ENCODE measurements at places on chromosomes 2 and 18.
A peak's percentile ranks its signal among the peaks of the same experiment; 100 is the strongest.

DNA sequence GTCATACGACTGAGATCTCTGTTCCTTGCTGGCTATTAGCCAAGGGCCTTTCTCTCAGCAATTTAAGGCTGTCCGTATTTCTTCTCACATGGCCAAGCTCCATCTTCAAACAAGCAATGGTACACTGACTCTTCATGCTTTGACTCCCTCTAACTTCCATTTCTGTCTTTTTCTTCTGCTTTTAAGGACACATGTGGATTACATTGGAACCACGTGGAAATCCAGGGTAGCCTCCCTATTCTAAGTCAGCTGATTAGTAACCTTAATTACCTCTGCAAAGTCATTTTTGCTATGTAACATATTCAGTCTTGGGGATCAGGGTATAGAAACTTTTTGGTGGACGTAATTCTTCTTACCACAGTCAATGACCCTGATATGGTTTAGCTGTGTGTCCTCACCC lies 41.5 kb upstream of the ZNF396 start:
- DNase-seq = no peak

DNA sequence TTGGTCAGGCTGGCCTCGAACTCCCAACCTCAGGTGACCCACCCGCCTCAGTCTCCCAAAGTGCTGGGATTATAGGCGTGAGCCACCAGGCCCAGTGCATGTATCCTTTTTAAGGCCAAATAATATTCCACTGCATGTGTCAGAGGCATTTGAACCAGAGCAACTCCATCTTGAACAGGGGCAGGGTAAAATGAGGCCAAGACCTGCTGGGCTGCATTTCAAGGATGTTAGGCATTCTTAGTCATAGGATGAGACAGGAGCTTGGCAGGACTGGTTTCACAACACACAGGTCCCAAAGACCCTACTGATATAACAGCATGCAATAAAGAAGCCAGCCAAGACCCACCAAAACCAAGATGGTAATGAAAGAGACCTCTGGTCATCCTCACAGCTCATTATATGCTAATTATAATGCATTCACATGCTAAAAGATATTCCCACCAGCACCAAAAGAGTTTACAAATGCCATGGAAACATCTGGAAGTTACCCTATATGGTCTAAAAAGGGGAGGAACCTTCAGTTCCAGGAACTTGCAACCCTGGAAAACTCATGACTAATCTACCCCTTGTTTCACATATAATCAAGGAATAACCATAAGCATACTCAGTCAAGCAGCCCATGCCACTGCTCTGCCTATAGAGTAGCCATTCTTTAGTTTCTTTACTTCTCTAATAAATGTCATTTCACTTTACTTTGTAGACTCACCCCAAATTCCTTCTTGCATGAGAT lies 204.6 kb downstream of the RAB3GAP1 start:
- no peak for DNase-seq

- DNase-seq = no peak
These were observed 25.0 kb downstream of the CEP68 start for GRCh38 chr2:65081232-65081685.

DNA sequence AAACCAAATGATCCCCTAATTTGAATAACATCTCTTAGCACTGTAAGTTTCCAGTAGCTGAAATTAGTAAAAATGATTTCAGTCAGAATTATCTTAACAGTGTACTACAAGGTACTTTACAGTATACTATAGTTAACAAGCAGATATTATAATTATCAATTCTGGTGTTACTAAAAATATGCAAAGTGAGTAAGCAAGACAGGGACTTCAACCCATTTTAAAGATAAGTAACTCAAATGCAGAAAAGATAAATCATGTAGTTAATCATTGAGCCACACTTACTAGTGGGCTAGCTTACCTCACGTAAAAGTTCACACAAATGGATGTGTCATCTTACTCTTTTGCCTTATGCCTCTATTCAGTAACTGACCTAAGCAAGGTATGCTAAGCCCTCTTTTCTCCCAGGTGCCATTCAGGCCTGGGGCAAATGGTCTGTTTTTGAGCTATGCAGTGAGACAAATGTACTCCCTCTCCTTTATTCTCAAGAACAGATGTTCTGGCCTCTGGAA lies 101.0 kb downstream of the NBAS start:
- DNase-seq = no peak

- DNase-seq = no peak
These were observed 31.9 kb downstream of the CNRIP1 start for GRCh38 chr2:68287580-68288441.

- no peak for DNase-seq
These were observed 57.5 kb downstream of the SLC35F5 start for GRCh38 chr2:113698892-113699447.

GRCh38 chr18:7467708-7468466 lies 99.2 kb upstream of the PTPRM start:
- DNase-seq = no peak

DNA sequence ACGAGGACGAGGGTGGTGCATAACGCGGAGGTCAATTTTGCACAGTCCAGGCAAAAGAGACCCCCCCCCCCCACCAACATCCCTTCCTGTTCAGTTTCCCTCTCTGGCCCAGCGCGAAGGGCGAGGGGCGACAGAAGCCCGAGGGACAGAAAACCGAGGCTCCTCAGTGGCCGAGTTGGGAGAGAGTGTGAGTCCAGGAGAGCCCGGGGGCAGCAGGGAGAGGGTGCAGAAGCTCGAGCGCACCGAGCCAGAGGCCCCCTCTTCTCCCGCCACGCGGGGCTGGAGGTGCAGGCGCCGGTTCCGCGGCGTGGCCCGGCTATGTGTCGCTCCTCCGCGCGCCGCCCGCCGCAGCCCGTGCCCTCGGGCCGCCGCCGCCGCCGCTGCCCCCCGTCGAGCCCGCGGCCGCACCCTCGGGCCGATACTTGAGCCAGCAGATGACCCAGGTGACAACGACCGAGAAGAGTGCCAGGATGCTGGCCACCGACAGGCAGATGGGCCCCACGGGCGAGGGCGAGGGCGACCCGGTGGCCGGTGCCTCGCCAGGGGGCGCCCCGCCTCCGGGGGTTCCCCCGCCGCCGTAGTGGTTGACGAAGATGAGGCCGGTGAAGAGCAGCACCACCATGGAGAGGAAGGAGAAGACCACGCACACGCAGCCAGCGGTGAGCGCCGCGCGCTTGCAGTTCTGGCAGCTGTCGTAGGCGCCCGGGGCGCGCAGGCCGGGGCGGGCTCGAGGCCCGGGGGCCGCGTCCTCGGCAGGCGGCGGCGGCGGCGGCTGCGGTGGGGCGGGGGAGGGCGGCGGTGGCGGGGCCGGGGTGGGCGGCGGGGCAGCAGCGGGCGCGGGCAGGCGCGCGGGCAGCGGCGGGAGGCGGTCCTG lies 20.2 kb upstream of the PAX3 start:
- peak; percentile 78 for DNase-seq

GRCh38 chr2:232456296-232457120 lies 555 bp downstream of the ALPI start:
- DNase-seq = no peak

- no peak for DNase-seq
These were observed 33.6 kb downstream of the RASGRP3 start for GRCh38 chr2:33509908-33510585.

- no peak for DNase-seq
These were observed 1165.7 kb upstream of the PIK3C3 start for GRCh38 chr18:40789286-40789685.

All from activated effector memory CD4-positive, alpha-beta T cell treated with anti-CD3 and anti-CD28 coated beads, Interleukin-2, amount 50 U/mL, for 16 hours (primary cell).